Fibroblast of skin of back (primary cell): ENCODE measurements at places on chromosomes 7 and 10.

- peak; percentile 62 for DNase-seq
Observed at GRCh38 chr10:109504401-109504800, 418.9 kb downstream of the XPNPEP1 start.

DNA sequence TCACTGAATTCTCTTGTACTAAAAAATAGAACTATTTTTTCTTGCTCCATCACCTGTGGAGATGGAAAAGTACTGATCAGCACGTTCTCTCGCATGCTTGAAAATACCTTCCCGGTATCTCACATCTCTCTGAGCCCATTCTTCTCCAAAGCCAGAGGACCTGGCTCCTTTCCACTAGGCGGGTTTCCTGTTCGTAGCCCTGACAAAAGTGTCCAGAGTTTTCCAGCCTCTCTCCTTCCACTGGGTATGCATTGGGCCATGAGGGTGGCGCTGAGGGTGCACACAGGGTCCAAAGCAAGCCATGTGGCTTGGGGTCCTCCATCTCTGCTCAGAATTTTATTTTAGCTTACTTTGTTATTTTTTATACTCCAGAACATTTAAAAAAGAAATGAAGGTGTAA lies 16.3 kb upstream of the SRGN start:
- DNase-seq: no peak

DNA sequence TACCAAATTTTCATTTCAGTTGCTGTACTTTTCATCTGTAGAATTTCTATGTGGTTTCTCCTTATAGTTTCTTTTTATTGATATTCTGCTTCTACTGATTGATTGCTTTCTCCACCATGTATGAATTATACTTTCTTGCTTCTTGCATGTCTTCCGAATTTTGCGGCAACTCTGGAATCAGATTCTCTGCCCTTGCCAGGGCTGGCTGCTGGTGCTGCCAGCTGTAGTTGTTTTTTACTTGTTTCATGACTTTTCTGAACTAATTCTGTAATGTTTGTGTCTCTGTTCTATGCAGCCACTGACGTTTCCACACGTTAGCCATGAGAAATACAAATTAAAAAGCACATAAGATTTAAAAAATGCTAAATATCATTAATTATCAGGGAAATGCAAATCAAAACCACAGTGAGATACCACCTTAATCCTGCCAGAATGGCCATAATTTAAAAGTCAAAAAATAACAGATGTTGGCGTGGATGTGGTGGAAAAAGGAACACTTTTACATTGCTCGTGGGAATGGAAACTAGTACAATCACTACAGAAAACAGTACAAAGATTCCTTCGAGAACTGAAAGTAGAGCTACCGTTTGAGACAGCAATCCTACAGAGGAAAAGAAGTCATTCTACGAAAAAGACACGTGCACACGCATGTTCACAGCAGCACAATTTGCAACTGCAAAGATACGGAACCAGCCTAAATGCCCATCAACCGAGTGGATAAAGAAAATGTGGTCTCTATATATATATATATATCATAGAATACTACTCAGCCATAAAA lies 51.5 kb downstream of the MAD1L1 start:
- no peak for DNase-seq

DNA sequence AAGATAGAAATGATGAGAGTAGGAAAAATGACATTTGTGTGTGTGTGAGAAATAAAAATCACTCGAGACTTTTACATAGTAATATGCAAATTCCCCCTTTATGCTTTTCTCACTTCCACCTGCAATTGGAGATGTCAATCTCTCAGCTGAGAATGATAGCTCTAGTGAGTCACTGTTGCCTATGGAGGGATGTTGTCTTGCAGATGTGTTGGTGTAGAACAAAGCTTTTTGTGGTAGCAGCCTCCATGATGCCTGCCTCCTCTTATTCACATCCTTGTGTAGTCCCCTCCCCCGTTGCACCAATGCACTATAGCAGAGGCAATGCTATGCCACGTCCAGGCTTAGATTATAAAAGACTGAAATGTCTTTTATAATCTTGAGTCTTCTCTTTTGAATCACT lies 33.8 kb downstream of the SPAG6 start:
- DNase-seq: no peak

GRCh38 chr7:76151932-76152331 lies 49.8 kb upstream of the SRRM3 start:
- no peak for DNase-seq

- DNase-seq: no peak
Observed at GRCh38 chr7:116783666-116784318, 78.6 kb upstream of the CAPZA2 start.

GRCh38 chr10:93206652-93207051 lies 133.0 kb downstream of the CYP26A1 start:
- DNase-seq: no peak
